ENCODE measurements at places on chromosomes 2 and 18.
A peak's percentile ranks its signal among the peaks of the same experiment; 100 is the strongest.

GRCh38 chr2:9167718-9168657 is 38.6 kb upstream of the ASAP2 start:
- DNase-seq: no peak

- no peak for DNase-seq
Observed at GRCh38 chr2:120773186-120773800, 37.6 kb downstream of the GLI2 start.

DNA sequence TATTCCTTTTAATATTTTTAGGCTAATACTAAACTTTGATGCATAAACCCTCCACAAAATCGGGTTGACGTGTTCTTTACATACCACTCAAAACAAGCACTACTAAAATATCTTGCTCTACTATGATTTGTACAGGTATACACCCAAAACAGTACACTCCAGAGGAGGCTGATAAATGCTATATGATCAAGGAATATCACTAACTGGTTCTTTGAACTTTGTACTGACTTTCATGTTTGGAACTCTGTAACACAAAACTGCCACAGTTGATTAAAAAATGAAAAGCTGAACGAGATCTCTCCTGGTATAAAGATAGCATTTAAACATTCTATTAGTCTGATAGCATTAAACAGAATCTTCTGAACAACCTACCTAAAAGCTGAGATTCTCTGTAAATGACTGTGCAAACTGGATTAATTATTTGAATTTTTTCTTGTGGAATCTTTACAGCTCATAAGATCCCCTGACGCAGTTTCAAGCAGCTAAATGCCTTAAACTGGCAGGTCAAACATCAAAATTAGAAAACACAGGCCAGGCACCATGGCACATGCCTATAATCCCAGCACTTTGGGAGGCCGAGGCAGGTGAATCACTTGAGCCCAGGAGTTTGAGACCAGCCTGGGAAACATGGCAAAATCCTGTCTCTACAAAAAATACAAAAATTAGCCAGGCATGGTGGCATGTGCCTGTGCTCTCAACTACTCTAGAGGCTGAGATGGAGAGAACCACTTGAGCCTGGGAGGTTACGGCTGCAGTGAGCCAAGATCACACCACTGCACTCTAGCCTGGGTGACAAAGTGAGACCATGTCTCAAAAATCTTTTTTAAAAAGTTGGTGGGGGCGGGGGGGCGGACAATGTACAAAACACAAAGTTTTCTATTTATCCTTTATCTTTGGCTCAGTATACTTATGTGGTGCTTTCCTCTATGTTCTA is 150.6 kb downstream of the EXOC6B start:
- no peak for DNase-seq

GRCh38 chr18:23307567-23308295 is 145.4 kb upstream of the RIOK3 start:
- DNase-seq: no peak

- DNase-seq: no peak
Observed at GRCh38 chr2:41768310-41768709, 279.5 kb upstream of the PKDCC start.

DNA sequence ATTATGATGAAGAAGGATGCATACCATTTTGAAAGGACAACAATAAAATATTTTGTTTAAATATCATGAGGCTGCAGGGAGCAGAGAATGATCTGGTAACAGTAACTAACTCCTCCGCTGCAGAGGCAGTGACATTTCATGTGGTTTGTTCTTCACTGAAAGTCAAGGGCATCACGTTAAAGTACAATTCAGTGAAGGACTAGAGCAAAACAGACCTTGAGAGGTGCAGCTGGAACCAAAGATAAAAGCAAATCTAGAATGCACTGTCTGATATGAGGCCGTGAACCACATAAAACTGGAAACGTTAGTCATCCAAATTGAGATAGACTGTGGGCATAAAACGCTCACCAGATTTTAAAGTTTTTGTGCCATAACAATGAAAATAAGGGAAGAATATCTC is 522.9 kb upstream of the TNP1 start:
- no peak for DNase-seq

DNA sequence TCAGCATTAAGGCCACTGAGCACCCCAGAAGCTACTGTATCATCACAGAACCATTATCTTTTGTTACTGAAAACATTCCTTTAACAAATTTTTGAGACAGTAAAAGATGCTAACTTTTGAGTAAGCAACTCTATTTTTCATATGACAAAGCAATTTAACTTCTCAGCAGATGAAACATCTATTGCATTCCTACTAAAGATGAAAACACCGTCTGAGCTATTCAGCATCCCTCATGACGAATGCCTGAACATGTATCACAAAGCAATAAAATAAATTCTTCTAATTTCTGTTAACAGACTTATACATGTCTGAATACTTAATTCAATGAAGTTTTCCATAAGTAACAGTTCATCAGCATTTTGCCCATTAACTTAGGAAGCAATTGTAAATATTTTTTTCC is 23.9 kb downstream of the CHN1 start:
- DNase-seq: no peak

- DNase-seq: no peak
Observed at GRCh38 chr2:201471732-201472393, 20.3 kb downstream of the STRADB start.

GRCh38 chr2:7007846-7008741 is 90.9 kb downstream of the RNF144A start:
- peak; percentile 90 for DNase-seq

All from tibial artery (tissue), 4 donors.